Gastrocnemius medialis (tissue), 4 donors: ENCODE measurements at places on chromosomes 3 and 15.

GRCh38 chr3:177263615-177264368 is 66.5 kb upstream of the TBL1XR1 start:
- no peaks in the 10 kb centered on the region for H3K36me3 ChIP-seq
- H3K27me3 ChIP-seq = no peaks in the 10 kb centered on the region

DNA sequence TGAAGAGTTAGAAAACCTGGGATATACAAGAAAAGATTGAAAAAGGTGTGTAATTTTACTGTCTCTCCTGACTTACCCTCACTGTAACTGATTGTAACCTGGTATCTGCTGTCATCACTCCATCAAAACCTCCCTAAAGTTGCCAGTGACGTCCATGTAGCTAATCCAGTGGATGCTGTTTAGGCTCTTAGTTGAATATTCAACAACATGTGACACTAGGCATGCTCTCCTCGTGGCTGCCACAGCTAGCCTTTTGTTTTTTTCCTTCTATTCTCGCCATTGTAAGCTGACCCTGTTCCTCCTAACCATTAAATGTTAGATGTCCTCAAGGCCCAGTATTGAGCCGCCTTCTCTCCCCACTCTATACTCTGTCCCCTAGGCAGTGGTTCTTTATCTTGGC is 41.6 kb downstream of the GADL1 start:
- H3K27ac ChIP-seq = peak overlapping the region; percentile 52
- peaks cover 22% of the 10 kb centered on the region for H3K4me1 ChIP-seq
- no peaks in the 10 kb centered on the region for H3K36me3 ChIP-seq
- DNase-seq = no peak
- no peaks in the 10 kb centered on the region for H3K27me3 ChIP-seq

DNA sequence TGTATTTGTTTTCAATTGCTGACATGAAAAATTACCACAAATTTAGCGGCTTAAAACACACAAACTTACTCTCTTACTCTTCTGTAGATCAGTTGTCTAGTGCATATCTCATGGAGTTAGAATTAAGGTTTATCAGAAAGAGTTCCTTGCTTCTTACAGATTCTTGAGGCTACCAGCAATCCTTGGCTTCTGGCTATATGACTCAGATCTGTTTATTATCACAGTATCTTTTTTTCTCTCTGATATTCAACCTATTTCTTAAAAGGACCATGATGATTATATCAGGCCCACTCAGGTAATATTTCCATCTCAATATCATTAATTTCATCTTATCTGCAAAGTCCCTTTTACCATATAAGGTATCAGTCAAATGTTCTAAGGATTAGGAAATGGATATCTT is 263.5 kb upstream of the BCHE start:
- no peaks in the 10 kb centered on the region for H3K36me3 ChIP-seq
- no peaks in the 10 kb centered on the region for H3K27me3 ChIP-seq
- no peak overlapping the region for H3K4me3 ChIP-seq
- no peak for DNase-seq

- no peak overlapping the region for H3K4me3 ChIP-seq
- H3K27me3 ChIP-seq = no peaks in the 10 kb centered on the region
- H3K4me1 ChIP-seq = no peaks in the 10 kb centered on the region
- no peak for DNase-seq
- no peaks in the 10 kb centered on the region for H3K36me3 ChIP-seq
- no peak overlapping the region for H3K27ac ChIP-seq
Observed at GRCh38 chr3:177683586-177683985, 486.3 kb upstream of the TBL1XR1 start.

DNA sequence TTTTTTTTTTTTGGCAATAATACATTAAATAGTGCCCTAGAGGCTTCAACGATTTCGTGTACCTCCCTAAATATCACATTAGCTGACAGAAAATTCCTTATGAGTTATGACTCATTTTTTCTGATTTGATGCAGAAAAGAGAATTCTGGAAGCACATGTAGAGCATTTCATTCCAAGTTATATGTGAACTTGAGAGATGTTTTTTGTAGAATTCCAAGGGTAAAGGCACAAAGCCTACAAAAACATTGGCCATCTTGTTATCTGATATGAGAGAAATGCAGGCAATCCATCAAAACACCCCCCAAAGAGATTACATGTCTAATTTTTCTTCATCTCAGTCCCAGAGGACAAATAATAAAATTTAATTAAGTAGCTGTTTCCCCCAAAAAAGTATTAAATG is 6.7 kb upstream of the PFN2 start:
- H3K27ac ChIP-seq = peak overlapping the region; percentile 35
- H3K4me3 ChIP-seq = no peak overlapping the region
- H3K36me3 ChIP-seq = no peaks in the 10 kb centered on the region
- H3K4me1 ChIP-seq = peaks cover 27% of the 10 kb centered on the region
- no peaks in the 10 kb centered on the region for H3K27me3 ChIP-seq

DNA sequence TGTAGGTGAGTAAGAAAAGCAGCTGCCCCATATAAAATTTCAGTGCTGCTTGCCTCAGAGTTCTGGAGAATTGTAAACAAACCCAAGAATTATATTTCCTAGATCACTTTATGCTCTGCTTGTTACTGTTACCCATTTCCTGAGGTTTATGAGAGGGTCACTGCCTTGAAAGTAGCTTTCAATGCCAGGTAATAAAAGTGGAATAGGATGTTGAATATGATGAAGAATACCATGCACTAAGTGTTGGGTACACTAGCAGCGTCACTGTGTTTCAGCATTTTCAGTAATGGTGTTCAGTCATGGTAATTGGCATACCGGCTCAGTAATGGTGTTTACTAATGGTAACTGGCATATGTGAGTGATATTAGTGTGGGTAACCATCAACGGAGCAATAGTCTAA is 449.8 kb upstream of the TPRG1 start:
- H3K27me3 ChIP-seq = no peaks in the 10 kb centered on the region
- DNase-seq = no peak
- H3K4me1 ChIP-seq = no peaks in the 10 kb centered on the region
- H3K36me3 ChIP-seq = no peaks in the 10 kb centered on the region

DNA sequence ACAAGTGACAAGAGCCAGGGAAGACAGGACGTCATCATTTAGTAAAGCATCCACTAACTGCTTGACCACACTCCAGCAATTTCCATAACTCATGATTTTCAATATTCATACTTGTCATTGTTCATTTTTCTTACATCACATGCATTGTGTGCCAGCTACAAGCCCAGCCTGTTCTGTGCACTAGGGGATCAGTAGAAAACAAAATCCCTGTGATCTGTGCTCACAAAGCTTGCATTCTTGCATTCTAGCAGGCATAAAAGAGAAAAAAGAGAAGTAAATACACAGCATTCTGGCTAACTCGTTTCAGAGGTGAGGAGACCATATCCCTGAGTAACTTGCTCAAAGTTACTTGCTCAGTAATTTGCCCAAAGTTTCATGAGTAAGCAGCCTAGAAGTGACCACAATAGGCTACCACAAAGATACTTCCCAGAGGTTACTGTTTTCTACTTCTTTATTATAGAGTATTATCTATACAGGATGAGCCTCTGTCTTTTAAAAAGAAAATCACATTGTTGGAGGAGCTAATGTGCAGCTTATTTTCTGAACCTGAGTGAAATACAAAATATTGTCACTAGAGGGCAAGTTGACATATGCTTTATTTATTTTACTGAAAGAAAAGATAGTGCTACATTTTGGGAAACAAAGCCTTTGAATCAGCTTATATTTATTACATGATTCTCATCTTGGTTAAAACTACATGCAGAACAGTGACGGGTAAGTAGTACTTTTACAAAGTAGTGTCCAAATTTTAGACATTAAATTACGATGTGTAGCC is 701.4 kb upstream of the LMCD1 start:
- no peaks in the 10 kb centered on the region for H3K36me3 ChIP-seq
- DNase-seq = no peak
- no peaks in the 10 kb centered on the region for H3K27me3 ChIP-seq
- H3K27ac ChIP-seq = no peak overlapping the region
- H3K4me3 ChIP-seq = no peak overlapping the region

- H3K27me3 ChIP-seq = no peaks in the 10 kb centered on the region
- H3K4me1 ChIP-seq = no peaks in the 10 kb centered on the region
- no peak overlapping the region for H3K4me3 ChIP-seq
- no peak for DNase-seq
Observed at GRCh38 chr3:143237077-143237627, 117.6 kb downstream of the CHST2 start.

- H3K27ac ChIP-seq = peak overlapping the region; percentile 50
- DNase-seq = no peak
- H3K27me3 ChIP-seq = no peaks in the 10 kb centered on the region
- no peak overlapping the region for H3K4me3 ChIP-seq
Observed at GRCh38 chr3:15726881-15727280, 70.9 kb downstream of the ANKRD28 start.

DNA sequence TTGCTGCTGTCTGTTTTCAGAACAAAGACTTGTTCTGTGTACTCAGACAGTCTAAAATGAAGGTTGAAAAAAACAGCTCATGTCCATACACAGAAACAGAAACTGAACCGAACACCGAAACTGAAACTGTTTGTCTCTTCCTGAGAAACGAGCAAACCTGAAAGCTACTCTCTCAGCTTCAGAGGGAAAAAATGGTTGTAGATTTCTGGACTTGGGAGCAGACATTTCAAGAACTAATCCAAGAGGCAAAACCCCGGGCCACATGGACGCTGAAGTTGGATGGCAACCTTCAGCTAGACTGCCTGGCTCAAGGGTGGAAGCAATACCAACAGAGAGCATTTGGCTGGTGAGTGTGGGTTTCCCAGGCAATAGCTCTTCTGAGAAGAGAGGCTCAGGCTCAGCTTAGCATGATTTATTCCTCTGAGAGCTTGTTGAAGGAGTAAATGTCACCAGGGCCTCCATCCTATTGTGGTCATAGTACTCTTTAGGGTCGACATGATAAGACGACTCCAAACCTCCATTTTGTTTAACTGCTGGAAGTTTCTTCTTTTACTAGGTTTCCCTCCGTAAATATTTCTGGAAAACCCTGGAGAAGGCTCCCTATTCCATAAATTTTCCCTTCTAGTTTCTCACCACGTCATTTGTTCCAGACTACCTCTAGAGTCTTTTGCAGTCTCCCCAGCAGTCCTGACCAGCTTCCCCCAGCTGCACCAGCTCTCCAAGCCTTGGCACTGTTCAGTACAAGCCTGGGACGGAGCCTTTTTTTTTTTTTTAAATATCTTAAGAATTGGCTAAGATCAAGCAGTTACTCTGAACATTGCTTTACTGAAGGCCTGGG is at the start of gene RTP4:
RTP4 (plus strand) TSS at position 135 of the 838 bp plus-strand sequence; CDS start at position 192, 57 bp downstream.
- DNase-seq = no peak
- H3K36me3 ChIP-seq = no peaks in the 10 kb centered on the region
- peak within 1 kb of the TSS; percentile 77 for H3K27ac ChIP-seq
- peak within 1 kb of the TSS; percentile 61 for H3K4me3 ChIP-seq

DNA sequence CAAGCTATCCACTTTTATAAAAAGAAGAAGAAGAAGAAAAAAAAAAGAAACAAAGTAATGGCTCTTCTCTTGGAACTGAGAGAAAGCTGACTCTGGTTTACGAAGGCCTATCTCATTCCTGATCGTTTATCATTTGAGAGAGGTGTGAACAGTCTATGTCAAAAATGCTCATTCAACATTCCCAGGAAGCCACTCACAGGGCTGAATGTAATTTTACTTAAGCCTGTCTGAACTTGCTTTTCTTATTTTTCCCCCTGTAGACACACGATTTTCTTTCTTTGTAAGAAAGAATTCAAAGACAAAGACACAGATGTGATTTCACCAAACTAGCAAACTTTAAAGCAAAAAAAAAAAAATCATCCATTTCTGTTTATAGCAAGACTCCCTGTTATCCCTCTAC is 805.8 kb downstream of the FHIT start:
- H3K36me3 ChIP-seq = no peaks in the 10 kb centered on the region
- H3K27ac ChIP-seq = no peak overlapping the region
- no peaks in the 10 kb centered on the region for H3K27me3 ChIP-seq
- DNase-seq = no peak
- no peak overlapping the region for H3K4me3 ChIP-seq

DNA sequence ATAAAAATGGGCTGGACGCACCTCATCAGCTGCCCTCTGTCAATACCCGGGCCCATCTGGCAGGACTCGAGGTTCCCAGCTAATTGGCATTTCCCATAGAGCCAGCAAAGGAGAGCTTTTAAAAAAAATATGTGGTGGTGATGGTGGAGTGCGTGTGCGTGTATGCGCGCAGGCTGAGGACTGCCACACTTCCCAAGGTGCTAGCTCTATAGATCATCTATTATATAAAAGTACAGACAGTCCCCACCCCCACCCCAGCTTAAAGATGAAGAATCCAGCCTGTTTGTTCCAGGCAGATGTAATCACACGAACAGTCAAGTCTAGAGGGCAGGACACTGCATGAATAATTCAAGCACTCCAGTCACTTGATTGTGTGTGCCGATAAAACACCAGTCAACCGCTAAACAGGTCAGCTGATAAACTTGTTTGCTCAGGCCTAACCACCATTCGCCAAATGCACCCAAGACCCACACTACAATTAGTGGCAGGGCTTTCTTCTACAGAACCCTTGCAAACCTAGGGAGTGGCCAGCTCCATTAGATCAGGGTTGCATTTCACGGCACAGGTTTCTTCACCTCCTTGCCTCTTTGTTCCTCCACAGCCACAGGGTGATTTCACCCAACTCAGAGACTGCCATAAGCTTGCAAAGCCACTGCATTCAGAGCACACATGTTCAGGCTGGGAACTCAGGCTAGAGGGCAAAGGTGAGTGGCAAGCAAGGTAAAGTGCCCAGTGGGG is 5.8 kb downstream of the TLE3 start:
- H3K27me3 ChIP-seq = peaks cover 3% of the 10 kb centered on the region
- H3K27ac ChIP-seq = no peak overlapping the region
- H3K4me1 ChIP-seq = peaks cover 62% of the 10 kb centered on the region
- no peaks in the 10 kb centered on the region for H3K36me3 ChIP-seq
- H3K4me3 ChIP-seq = no peak overlapping the region
- no peak for DNase-seq

DNA sequence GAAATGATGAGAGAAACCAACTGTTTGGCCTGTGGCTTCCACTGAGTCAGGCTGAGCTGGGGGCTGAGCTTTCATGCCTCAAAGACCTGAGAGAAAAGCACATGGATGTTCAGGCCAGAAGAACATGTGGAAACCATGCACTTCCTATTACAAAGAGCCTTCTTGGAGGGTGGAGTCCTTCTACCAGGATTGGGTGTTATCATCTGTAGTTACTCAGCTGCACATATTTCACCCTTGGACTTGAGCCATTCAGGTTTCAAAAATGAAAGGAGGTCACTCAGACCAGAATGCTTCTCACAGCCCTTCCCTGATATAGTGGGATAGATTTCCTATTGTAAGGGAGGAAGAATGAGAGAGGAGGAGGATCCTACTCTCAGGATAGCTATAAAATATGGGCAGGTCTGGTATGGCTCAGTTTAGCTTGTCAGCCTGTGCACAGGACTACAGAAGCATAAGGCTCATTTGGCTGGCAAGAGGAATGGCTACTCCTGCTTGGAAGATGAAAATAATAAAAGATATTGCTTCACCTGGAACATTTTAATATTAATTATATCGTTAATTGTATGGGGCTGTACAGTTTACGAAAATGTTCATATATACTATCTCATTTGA is 173.6 kb upstream of the TMC3 start:
- no peak overlapping the region for H3K4me3 ChIP-seq
- no peak overlapping the region for H3K27ac ChIP-seq
- no peak for DNase-seq
- H3K36me3 ChIP-seq = no peaks in the 10 kb centered on the region
